ENCODE measurements at places on chromosomes 2 and 18.
A peak's percentile ranks its signal among the peaks of the same experiment; 100 is the strongest.

DNA sequence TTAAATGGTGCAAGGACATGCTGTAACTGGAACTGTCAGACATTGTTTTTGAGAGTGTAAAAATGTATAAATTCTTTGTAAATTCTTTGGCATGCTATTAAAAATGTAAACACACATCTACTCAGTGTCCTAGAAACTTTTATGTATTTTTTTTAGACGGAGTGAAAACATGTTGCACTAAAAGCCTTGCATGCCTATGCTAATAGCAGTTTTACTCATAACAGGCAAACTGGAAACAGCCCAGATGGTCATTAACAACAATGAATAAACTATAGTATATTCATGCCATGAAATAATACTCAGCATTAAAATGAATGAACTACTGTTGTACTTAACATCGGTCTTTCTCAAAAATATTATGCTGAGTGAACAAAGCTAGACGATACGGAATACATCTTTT, 954.8 kb upstream of the DDX18 start:
- DNase-seq, result no peak

- no peak for DNase-seq
Measured at GRCh38 chr2:5111581-5111980, 580.6 kb upstream of the SOX11 start.

DNA sequence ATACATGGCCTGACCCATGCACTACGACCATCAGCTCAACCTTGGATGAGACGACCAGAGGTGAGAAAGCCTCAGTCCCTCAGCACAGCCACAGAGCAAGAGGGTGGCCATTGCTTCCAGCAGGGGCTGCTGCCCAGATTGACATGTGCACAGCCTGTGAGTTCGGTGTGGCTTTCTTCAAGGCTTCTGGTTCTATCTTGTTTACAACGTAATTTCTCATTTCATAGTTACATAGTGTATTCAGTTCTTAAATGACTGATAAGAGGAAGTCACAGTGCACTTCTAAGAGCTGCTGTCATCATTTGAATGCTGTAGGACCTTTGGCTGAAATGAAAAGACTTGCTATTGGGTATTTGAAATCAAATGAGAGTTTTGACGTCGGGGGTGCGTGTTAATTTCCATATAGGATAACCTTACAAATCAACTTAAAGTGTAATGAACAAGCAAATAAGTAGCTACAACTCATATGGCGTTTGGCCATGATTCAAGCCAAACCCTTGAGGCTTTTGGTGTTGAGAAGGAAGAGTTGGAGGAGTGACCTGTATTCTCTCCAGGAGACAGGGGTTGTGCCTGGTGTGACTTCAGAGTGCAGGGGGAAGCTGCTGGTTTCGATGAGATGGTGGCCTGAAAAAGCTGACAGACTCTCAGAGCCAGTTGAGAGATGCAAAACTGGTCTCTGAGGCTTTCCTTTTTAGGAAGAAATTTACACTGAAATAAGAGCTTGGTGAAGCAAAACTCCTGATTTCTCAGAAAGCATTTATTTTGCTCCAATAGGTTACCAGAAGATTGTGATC, 51.0 kb downstream of the TSHZ1 start:
- DNase-seq, result no peak

- DNase-seq, result no peak
Measured at GRCh38 chr2:52402128-52402527, 1365.5 kb upstream of the CHAC2 start.

GRCh38 chr18:73487966-73488365, 620.2 kb upstream of the NETO1 start:
- DNase-seq, result no peak

DNA sequence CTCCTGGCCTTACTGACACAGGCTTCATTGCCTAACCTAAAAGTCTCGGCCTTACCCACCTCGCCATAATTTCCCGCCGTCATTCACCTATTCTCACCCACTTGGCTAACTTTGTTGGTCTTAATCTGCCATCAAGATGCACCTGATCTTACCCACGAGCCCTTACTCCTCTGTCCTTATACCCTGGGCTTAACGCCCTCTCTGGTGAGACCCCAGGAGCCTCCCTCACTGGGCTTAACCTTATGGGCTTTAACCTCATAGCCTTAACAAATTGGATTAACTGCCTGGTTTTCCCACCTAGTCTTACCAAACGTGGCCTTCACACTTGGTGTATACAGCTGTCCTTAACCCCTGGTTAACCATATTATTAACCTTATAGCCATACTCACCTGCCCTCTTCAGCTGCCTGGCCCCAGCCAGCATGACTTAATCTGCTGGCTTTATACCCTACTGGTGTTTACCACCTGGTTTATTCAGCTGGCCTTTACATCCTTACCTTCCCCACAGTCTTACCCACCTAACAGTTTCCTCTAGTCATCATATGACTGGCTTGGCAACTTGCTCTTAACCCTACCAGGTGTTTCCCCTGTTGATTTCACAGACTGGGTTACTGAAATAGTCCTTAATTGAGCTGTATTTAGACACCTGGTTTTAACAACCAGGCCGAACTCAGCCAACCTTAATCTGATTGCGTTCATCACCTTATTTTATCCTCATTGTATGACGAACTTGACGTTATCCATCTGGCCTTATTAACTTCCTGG, 132.0 kb upstream of the ZSWIM2 start:
- no peak for DNase-seq

DNA sequence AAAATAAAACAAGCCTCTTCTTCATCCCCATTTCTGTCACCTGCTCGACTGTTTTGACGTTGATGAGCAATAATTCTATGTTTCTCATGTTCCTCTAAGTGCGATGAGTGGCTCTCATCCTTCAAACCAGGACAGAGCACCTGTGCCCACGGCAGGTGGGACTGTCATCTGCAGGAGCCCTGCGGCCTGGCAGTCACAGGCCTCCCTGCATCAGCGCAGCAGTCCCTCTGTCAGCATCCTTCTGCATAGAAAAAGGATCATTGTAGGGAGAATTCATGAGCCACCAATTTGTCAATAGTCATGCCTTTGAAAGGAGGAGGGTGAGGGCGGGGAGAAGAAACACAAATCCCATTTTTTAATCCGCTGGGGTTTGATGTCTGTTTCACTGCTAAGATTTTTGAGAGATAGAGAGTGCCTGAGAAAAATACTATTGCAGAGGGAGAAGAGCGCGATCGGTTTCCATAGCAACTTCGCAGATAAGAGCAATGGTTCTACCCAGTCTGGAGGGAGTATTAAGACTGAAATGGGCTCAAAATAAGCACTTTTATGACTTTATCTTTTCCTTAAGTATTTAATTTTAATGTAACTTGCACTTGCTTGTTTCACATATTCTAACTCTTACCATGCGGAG, 234.3 kb upstream of the NCKAP5 start:
- no peak for DNase-seq

DNA sequence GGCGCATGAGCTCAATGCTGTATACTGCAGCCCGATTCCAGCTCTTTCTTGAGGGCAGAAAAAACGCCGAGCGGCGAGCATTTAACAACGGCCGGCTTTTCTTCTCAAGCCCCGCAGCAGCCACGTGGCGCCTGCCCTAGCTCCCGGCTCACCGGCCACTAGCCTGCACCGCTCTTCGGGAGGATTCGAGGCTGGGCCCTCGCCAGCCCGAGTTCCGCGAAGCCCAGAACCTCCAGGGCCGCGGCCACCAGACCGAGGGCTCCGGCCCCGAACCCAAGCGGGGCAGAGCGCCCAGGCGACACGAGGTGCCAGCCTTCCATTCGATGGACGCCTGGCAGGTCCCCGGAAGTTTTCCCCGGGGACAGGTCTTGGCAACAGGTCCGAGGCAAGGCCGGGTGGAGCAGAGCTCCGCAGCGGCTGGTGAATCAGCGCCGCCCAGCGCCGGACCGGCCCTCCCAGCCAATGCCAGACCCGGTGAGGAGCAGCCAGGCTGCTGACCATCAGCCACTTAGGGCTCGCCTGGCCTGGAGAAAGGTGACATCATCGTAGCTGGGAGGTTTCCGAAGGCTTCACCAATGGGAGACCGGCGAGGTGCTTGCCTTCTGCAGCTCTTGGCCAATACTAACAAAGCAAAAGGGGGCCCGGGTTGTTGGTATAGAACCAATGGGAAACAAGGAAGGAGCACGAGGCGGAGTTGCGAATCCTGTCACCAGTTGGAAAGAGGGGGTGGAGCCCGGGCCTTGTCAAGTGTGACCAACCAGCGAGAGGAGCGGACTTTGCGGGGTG, 552 bp upstream of the MXD1 start:
- peak; percentile 100 for DNase-seq

DNA sequence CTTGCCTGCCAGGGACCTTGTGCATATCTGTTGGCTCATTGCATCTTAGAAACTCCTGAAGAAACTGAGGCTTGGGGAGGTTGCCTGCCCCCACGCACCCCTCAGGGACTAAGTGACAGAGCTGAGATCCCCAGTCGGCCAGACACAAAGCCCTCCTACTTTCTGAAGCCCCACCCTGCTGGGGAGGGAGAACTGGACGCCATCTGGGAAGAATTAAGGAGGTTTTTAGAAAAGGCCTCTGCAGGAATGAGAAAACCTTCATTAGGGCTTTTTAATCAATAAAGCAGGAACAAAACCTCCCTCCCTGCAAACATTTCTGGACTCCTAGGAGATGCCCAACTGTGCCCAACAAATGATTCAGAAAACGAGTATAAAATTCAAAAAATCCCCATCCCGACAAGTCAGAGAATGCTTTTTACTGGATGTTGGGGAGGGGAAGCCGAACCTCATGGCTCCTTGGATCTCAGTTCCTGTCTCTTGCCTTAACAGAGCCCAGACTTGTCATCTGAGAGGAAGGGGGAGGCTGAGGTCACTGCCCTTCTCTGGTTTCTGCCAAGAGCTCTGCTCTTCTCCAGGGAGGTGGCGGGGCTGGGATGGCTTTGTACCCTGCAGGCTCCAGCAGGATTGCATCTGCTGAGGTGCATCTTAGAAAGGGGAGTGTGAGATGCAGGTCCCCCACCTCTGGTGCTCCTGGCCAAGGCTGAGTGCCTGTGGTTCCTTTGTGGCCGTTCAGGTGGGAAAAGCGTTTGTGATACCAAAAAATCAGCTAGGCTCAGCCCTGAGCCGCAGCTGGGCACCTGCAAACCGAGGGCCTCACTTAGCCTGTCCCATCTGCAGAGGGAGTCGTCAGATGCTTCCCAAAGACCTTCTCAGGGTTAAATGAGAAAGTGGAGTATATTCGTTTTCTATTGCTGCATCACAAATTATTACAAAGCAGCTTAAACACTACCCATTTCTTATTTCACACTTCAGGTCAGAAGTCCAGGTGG, 142.4 kb downstream of the ZFP36L2 start:
- DNase-seq, result no peak

GRCh38 chr2:138060301-138060635, 96.0 kb downstream of the HNMT start:
- DNase-seq, result peak; percentile 10

DNA sequence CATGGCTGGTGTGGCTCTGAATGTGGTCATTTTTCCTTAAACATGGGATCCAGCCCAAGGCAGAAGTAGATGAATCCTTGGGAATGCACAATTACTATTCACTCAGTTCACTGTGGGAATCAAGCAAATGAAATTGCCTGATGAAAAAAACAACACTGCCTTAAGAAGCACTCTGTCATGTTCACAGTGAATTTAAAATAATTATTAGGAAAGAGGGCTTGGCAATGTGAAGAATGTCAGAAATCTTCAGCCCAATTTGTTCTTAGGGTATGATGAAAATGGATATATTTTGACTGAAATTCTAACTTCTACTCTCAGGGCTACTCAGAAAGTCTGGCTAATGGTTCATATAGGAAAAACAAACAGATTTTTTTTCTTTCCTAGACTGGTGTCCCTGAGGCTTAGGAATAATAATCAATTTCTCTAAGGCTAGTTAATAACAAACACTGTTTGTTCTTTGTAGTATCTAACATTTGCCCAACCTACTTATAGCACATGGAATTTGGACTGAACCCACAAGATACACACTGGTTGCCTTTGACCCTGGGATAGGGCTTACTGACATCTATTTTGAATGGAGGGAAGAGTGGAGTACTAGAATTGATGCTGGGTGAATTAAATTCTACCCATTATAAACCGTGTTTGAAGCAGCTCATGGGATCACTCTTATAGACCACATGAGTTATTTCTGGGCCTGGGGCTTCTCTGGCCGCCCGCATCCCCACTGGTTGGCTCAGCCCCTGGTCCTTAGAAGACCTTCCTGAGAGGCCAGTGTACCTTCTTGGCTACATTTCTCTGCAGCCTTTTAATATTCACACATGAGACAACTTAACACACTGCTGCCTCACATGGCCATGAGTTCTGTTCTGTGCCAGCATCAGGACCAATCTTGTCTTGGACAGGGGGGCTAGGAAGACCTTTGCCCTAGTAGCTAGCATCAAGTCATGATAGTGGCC, 8.3 kb upstream of the MRPL33 start:
- no peak for DNase-seq
